Hematopoietic multipotent progenitor cell treated with erythropoietin and hydrocortisone succinate and interleukin-3 and kit ligand, for 17 days (in vitro differentiated cells): ENCODE measurements at places on chromosomes 4 and X.

GRCh38 chr4:14196131-14196530 is 568.6 kb upstream of the BOD1L1 start:
- DNase-seq = no peak

- DNase-seq = no peak
Measured at GRCh38 chr4:58587856-58588255, 1477.7 kb upstream of the IGFBP7 start.

DNA sequence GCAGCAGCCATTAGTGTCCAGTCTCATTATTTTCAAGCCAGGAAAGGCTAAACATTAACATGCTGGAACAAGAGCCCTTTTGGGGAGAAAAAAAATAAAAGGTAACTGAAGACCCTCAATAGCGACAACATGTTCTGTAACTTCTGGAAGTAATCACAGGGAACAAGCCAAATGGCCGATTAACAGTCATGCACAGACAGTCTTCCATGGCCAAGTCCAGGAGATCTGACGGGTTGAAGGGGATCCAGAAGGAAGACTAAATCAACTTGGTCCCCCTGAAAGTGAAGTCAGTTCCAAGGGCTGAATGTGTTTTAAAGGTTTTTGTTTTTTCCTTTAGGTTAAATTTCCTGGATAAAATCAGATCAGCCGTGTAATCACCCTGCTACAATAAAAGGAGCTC is 52.5 kb downstream of the LNX1 start:
- no peak for DNase-seq

GRCh38 chr4:71258323-71258722 is 80.5 kb upstream of the SLC4A4 start:
- DNase-seq = no peak

DNA sequence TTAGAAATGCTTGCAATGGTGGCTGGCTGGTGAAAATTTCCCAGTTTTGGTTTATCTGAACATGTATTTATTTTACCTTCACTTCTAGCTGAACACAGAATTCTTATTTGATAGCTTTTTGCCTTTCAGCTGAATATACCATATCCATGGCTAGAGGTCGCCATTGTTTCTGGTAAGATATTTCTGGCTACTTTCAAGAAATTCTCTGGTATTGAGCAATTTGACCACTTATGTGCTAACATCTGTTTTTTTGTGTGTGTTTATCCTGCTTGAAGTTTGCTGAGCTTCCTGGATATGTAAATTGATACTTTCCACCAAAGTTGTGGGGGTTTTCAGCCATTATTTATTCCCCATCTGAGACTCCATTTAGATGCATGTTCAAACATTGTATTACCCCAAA is 75.4 kb downstream of the FBXW7 start:
- no peak for DNase-seq

GRCh38 chr4:3013839-3014350 is 50.5 kb downstream of the GRK4 start:
- no peak for DNase-seq

DNA sequence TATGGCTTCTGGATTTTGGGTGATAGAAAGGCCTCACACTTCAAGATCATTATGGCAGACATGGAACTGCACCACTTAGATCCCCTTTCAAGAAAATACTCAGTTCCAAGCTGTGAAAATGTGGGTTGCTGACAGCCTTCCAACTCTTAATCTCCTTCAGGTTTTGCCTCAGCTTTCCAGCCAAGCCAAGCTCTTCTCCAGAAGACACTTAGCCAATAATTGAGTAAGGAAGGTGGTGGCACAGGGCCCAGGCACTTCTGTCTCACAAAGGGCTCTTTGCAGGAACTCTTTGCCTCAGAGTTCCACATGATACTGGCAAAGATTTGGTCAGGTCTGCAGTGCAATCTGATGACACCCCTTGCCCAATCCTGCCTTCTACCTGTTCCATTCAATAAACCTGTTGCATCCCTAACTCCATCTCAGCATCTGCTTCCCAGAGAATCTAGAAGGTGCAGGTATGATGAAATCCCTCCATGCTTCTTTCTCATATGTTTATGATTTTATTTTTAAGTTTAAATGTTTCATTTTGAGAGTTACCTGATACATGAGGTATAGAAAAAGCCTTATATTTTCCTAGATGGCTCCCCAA is 30.6 kb downstream of the ANXA5 start:
- DNase-seq = no peak

GRCh38 chr4:113849771-113850170 is 88.2 kb upstream of the CAMK2D start:
- DNase-seq = no peak

DNA sequence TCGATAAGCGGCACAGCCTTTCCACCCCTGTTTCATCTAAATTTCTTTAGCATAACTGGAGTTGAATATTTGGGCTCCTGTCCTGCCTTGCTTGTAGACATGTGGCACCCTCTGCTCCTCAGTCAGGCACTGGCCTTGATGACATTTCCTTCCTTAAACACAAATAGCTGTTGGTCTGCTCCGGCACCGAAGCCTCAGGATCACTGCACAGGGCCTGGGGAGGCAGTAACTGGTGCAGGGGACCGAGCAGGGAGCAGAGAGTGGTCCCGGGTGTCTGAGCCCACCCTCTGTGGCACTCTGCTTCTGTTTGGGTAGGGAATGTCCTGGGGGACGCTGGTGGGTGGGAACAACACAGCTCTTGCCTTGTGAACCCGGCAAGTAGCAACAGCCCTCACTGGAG is 13.6 kb downstream of the RGS12 start:
- no peak for DNase-seq

GRCh38 chr4:14441561-14441960 is 560.7 kb upstream of the CPEB2 start:
- no peak for DNase-seq

DNA sequence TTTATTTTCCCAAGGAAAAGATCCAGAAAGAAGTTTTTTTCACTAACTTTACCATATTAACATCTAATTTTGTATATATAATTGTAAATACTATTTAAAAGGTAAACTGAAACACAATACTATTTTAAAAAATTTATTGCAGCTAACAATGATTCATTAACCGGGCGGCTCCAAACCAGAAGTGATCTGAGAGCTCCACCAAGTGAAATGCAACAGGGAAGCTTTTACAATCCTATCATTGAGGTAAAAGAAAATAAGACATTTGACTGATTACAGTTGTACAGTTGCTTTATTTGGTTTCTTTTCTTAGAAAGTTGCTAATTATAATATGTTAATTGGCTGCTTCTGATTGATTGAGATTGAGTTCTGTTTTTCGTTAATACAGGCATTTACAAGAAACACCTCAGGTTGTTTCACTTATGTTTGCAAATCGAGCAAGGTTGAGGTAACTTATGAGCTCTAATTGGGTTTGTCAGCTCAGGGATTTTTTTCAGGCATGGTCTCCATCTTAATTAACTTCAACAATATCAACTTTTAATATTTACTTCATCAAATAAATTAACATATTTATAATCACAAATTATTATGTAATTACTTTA is 220.2 kb upstream of the UGT8 start:
- DNase-seq = no peak
